ENCODE measurements at places on chromosomes 13 and 19. TPM values are rescaled to one million over a fixed set of nuclear protein-coding genes. Genes with fewer than 3 reads are reported as not detected.

GRCh38 chr13:45628094-45628493, 12.6 kb upstream of the ERICH6B start:
- H3K4me3 ChIP-seq = no peak overlapping the region
- no peaks in the 10 kb centered on the region for H3K36me3 ChIP-seq
- H3K4me1 ChIP-seq = peaks cover 48% of the 10 kb centered on the region
- H3K27ac ChIP-seq = no peak overlapping the region

DNA sequence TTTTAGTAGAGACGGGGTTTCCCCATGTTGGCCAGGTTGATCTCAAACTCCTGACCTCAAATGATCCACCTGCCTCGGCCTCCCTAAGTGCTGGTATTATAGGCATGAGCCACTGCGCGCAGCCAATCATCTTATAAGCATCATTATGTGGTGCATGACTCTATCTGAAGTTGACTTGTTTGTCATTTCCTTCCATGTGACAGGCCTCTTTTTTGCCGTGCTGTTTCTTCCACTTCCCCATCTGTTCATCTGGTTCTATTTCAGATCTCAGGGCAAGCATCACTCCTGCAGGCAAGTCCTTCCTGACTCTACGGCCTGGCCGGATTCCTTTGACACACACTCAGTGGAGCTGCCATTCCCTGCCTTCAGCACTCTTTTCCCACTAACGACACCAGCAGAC, 15.2 kb downstream of the COL5A3 start:
- H3K36me3 ChIP-seq = no peaks in the 10 kb centered on the region
- no peak overlapping the region for H3K27ac ChIP-seq
- H3K4me1 ChIP-seq = peaks cover 6% of the 10 kb centered on the region
- peaks cover 24% of the 10 kb centered on the region for H3K27me3 ChIP-seq
- H3K4me3 ChIP-seq = no peak overlapping the region
- DNase-seq = no peak

DNA sequence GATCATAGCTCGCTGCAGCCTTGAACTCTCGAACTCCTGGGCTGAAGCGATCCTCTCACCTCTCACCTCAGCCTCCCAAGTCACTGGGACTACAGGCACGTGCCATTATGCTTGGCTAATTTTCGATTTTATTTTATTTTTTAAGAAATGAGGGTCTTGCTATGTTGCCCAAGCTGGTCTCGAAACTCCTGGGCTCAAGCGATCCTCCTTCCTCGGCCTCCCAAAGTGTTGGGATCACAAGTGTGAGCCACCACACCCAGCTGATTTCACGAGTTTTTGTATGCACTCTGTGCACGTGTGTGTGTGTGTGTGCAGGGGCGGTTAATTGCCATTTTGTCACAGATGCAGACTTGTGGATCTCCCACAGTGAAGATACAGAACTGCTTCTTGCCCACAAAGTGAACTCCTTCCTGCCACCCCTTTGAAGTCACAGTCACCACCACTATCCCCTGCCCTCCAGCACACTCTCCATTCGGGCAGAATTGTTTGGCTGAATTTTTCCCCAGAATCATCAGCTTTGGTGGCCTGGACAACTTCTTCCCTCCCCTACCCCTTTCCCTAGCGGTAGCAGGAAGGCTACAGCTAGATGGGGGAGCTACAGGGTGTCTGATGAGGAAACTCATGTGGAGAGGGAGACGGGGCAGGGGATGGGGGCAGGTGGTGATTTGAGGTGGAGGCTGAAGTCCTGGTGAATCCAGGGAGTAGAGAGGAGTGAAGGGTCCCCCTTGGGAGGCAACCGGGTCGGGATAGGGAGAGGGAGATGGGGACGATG, 59.6 kb downstream of the CELF5 start:
- H3K27me3 ChIP-seq = peaks cover 65% of the 10 kb centered on the region
- H3K36me3 ChIP-seq = no peaks in the 10 kb centered on the region
- H3K4me3 ChIP-seq = no peak overlapping the region
- no peak for DNase-seq
- H3K4me1 ChIP-seq = no peaks in the 10 kb centered on the region
- no peak overlapping the region for H3K27ac ChIP-seq

GRCh38 chr13:111861766-111862366, 205.1 kb upstream of the SOX1 start:
- H3K4me3 ChIP-seq = no peak overlapping the region
- H3K27me3 ChIP-seq = no peaks in the 10 kb centered on the region
- peaks cover 14% of the 10 kb centered on the region for H3K4me1 ChIP-seq

DNA sequence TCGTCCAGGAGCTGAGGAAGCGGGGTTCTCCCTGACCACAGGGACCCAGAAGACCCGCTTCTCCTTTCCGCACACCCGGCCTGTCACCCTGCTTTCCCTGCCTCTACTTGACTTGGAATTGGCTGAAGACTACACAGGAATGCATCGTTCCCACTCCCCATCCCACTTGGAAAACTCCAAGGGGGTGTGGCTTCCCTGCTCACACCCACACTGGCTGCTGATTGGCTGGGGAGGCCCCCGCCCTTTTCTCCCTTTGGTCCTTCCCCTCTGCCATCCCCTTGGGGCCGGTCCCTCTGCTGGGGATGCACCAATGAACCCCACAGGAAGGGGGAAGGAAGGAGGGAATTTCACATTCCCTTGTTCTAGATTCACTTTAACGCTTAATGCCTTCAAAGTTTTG, 18.9 kb downstream of the VASP start:
- H3K36me3 ChIP-seq = peaks cover 9% of the 10 kb centered on the region
- H3K4me1 ChIP-seq = peaks cover 22% of the 10 kb centered on the region
- no peak overlapping the region for H3K4me3 ChIP-seq
- peaks cover 39% of the 10 kb centered on the region for H3K27me3 ChIP-seq

Gene CBLC
- not detected for total RNA-seq

GRCh38 chr13:48976576-48977285, 1.0 kb downstream of the FNDC3A start:
- H3K36me3 ChIP-seq = peaks cover 18% of the 10 kb centered on the region
- peak overlapping the region; percentile 98 for H3K27ac ChIP-seq

DNA sequence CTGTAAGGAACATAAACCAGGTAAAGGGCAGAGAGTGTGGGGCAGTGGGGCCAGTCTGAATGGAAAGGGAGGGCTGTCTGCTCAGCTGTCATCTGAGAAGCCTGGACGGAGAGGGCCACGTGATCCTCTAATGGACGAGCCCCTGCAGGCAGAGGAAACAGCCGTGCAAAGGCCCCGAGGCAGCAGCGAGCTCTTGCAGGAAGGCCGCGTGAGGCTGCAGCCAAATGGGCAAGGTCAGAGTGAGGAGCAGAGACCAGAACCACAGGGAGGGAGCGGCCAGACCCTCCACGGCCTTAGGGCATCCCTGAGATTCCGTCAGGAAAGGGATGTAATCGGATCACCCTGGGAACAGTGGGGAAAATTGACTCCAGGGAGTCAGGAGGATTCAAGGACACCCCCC, 4.4 kb downstream of the LILRB4 start:
- H3K27me3 ChIP-seq = no peaks in the 10 kb centered on the region
- no peaks in the 10 kb centered on the region for H3K4me1 ChIP-seq
- H3K4me3 ChIP-seq = no peak overlapping the region
- H3K27ac ChIP-seq = no peak overlapping the region

- H3K27me3 ChIP-seq = no peaks in the 10 kb centered on the region
- H3K4me3 ChIP-seq = no peak overlapping the region
- no peak for DNase-seq
- H3K27ac ChIP-seq = no peak overlapping the region
Measured at GRCh38 chr13:112653071-112653470, 36.8 kb upstream of the ATP11A start.

GRCh38 chr13:27446986-27447583, 3.3 kb downstream of the MTIF3 start:
- peaks cover 36% of the 10 kb centered on the region for H3K4me1 ChIP-seq
- H3K27me3 ChIP-seq = no peaks in the 10 kb centered on the region
- DNase-seq = no peak
- H3K27ac ChIP-seq = no peak overlapping the region
- peaks cover 3% of the 10 kb centered on the region for H3K36me3 ChIP-seq
- H3K4me3 ChIP-seq = peak overlapping the region; percentile 49
